ENCODE measurements at places on chromosomes 5 and 9.
A peak's percentile ranks its signal among the peaks of the same experiment; 100 is the strongest.

- peak; percentile 91 for DNase-seq
Observed at GRCh38 chr5:38420691-38421390, 135.6 kb downstream of the LIFR start.

DNA sequence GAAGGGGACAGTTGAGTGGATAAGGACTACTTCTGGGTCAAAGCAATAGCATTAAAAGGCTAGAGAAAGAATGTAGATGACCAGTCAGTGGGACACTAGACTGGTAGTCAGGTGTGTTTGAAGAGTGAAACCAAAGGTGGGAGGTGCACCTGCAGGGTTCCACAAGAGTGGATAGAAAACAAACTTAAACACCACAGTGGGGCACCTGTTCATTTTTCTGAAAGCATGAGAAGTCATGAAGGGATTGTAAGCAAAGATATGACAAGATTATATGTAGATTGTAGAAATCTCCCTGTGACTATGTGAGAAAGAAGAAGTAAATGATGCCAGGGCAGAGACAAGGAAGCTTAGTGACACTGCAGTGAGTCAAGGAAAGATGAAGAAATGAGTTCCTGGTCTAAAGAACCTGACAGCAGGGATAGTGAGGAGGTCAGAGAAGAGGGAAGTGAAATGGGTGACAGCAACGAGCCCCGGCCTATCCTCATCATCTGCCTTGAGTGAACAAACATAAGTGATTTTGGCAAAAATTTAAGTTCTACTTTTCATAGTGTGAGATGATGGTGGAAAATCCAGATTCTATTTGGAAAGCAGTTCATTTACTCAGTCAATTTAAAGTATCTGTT, 296.9 kb downstream of the TLE4 start:
- DNase-seq, result no peak

DNA sequence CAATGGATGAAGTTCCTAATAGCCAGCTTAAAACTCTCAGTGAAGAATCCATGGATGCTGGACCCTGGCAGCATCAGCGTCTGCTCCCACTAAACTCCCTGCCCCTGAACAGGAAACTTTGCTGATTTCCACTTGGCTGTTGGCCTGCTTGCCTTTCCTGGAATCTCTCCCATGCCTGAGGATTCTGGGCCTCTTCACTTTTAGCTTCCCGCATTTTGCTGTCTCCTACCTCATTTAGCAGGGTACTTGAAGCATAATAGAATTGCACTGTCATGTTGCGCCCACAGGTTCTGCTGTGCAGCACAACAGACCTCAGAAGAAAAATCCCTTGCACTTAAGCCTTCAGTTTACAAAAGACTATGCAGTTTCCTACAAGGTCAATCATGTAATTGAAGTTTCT, 127.6 kb downstream of the DROSHA start:
- DNase-seq, result no peak

DNA sequence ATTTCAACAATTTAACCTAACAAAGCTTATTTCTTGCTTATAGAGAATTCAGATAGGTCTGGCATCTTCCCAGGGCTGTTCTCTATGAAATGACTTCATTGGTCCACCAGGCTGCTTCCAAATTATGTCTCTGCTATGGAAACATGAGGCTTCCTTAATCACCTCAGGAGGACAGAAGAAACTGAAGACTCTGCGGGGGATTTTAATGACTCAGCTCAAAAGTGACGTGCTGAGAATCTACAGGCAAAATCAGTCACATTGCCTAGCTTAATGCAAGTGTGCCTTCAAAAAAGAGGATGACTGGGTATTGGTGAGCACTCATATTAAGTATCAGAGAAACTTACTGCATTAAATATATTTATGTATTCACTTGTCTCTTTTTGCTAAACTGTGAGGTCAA, 315.5 kb upstream of the RGMB start:
- no peak for DNase-seq

GRCh38 chr9:22142671-22143070, 133.6 kb upstream of the CDKN2B start:
- DNase-seq, result no peak

DNA sequence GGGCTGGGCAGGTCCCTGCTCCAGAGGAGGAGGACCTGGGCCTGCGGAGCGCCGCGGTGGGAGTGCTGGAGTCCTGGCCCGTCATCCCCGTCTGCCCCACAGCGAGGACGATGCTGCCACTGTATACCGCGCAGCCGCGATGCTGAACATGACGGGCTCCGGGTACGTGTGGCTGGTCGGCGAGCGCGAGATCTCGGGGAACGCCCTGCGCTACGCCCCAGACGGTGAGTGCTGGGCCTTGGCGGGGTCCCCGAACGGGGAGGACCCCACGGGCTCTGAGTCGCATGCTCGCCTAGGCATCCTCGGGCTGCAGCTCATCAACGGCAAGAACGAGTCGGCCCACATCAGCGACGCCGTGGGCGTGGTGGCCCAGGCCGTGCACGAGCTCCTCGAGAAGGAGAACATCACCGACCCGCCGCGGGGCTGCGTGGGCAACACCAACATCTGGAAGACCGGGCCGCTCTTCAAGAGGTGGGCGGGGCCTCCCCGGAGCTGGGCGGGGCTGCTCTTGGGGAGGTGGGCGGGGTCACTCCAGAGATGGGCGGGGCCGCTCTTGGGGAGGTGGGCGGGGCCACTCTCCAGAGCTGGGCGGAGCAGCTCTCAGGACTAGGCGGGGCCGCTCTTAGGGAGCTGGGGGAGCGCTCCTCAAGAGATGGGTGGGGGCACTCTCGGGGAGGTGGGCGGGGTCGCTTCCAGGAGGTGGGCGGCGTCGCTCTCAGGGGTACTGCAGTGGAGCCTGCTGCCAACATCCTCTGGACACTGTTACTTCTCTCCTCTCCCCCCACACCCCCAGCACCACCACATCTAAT, 13.1 kb downstream of the LRRC26 start:
- no peak for DNase-seq

DNA sequence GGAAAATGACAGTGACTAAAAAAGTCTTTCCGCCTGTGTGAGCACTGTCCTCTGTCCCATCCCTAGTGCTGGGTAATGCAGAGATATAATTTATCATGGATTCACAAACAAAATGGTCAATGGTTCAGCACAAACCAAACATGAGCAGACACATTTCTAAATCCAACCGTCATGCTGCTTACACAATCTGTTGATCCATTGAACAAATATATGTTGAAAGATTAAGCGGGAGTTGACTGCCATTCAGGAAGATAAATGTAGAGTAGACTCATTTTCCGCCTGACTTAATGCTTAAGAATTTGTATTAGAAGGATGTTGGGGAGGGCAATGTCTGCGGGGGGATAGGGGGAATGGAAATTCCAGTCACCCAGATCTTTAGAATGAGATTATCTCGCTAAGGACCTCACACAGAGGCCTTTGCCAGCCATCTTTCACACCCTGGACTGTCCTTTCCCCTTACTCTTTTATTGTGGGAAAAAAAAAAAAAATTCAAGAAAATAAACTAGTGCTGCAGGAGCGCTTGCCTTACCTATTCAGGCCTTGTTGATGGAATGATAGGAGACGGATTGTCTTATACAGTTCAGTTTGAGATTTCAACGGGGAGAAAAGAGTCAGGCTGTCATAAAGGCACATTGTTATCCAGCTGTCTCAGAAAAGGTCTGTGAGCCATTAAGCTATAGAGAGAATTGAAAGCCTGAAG, 153.7 kb downstream of the TLE1 start:
- peak; percentile 37 for DNase-seq

DNA sequence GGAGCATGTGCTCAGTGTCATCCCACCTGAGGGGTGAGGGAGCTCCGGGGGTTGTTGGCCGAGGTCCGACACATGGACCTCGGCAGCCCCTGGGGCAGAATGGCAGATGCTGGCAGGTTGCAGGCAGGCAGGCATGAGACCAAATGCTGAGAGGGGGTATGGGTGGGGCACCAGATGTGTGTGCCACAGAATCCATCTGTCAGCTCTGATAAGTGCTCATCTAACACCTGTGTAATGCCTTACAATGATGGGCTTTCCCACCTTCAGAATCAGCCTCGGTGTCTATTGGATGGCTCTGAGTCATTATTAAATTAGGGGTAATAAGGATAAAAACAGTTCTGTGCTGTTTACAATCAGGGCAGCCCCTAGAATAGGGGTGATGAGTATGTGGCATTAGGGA, 73.1 kb upstream of the SAP30L start:
- DNase-seq, result peak; percentile 79

- no peak for DNase-seq
Observed at GRCh38 chr9:132591751-132592314, 9.4 kb downstream of the BARHL1 start.

- DNase-seq, result peak; percentile 99
Observed at GRCh38 chr5:14264605-14265316, 121.6 kb downstream of the TRIO start.

DNA sequence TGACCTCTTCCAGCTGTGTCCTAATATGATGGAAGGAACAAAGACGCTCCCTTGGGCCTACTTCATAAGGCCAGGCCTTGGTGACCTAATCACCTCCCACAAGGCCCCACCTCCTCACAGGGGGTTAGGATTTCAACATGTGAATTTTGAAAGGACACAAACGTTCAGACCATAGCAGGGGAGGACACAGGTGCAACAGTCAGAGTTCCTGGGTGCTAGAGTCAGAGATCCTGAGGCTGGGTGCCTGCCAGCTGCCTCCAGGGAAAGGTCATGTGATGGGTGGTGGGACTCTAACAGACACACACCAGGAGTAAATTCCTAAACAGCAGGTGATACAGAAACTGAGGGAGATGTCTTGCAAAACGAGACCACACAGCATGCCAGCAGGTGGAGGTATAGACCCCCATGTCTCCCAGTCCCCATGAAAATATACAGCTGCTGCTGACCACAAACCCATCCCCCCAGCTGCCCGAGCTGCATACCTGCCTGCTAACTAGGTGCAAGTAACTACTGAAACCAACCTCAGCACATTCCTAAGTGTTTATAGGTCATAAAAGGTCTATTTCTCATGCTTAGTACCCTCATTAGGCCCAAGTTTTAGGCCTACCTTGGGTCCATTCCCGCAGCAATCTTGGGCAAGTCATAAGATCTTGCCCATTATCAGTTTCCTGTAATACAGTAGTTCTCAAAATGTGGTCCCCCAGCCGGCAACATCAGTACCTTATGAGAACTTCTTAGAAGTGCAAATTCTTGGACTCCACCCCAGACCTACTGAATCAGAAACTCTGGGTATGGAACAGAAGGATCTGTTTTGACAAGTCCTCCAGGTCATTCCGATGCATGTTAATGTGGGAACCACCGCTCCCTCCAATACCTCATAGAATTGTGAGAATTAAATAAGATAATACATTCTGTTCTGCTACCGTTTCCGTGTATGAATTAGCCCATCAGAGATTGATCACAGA, 245.3 kb downstream of the ENC1 start:
- no peak for DNase-seq

DNA sequence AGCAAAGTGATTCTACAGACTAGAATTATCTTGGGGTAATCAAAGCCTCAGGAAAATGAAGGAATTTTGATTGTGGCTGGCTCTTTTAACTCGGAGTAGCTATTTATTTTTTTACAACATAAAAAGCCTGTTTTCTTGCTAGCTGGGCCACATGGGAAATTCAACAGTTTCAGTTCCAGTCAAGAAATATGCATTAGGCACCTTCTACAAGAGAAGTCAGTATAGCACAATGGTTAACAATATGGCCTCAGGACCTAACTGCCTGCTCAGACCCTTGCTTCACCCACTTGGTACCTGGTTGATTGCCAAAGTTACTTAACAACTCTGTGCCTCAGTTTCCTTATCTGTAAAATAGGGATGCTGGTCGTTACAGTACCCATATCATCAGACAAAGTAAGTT, 586.2 kb downstream of the ZNF608 start:
- DNase-seq, result no peak

DNA sequence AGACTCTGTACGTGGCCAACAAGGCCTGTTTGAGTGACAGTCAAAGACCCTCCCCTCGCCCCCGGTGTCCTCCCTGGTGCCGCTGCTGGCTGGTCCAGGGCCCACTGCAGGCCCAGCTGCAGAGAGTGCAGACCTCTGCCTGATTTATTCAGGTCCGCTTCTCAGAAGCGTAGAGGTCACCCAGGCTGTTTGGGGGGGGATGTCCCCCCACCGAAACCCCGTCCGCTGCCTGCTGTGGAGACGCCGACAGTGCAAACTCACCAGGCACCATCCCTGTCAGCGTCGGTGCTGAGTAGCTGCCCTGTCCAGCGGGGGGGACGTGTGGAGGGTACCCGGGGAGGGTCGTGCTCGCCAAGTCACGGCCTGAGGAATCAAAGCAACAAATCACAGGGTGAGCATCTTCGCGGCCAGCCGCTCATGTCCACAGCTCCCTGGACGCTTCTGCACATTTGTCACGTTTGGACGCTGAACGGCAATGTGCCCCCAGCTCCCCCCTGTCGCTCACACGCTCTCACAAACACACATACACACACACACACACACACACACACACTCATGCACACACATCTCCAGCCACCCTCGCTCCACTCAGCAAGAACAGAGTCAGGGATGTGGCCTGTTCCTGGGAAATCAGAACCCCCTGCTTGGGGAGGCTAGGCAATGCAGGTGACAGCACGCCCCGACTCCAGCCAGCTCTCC, 152.2 kb downstream of the PAX5 start:
- DNase-seq, result no peak

DNA sequence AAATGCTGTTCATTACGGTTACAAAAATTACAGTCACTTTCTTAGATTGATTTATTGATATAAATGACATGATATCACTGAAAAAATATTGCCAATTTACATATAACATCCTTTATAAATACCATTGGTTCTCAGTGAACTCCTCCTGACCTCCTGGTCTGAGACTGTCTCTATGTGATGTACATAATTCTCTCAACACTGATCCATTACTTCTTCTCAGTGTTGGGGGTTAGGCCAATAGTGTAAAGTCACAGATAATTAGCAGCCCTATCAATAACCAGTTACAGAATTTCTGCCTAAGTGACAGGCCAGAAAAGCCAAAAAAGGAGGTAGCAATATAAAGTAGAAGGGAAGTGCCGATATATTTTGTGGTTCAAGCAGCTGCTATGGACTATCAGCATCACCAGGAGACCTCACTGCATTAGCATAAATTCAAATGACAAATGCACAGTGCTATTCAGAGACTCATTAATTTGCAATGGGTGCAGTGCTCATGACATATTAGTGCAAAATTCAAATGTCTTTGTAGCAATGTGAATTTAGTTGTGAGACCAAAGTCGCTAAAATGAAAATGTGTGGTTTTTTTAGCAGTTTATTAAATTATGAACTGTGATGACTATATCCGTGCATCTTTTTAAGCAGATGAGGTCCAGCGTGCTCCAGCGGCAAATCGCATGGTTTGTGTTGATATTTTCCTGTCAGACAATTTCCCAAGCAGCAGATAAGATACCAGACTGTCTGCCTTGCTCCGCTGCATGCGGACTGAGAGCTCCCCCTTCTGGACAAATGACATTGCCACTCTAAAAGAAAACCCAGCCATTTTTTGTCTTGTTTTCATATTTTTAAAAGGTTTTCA, 144.6 kb downstream of the CETN3 start:
- DNase-seq, result peak; percentile 48

- DNase-seq, result no peak
Observed at GRCh38 chr5:54551926-54552325, 34.4 kb downstream of the SNX18 start.

- no peak for DNase-seq
Observed at GRCh38 chr9:4579001-4579400, 83.1 kb upstream of the PLPP6 start.

- DNase-seq, result peak; percentile 5
Observed at GRCh38 chr5:141402553-141403243, at the start of gene PCDHGA9. Gene PCDHGA9 (plus strand): TSS chr5:141402778. CDS start chr5:141402953, 175 bp downstream.

GRCh38 chr5:502325-503079, 21.7 kb downstream of the SLC9A3 start:
- no peak for DNase-seq

- no peak for DNase-seq
Observed at GRCh38 chr5:64914396-64914795, 145.7 kb downstream of the CWC27 start.
